ENCODE measurements at places on chromosomes 2 and 18.

GRCh38 chr2:9266711-9267110 lies 60.1 kb downstream of the ASAP2 start:
- no peak for DNase-seq

DNA sequence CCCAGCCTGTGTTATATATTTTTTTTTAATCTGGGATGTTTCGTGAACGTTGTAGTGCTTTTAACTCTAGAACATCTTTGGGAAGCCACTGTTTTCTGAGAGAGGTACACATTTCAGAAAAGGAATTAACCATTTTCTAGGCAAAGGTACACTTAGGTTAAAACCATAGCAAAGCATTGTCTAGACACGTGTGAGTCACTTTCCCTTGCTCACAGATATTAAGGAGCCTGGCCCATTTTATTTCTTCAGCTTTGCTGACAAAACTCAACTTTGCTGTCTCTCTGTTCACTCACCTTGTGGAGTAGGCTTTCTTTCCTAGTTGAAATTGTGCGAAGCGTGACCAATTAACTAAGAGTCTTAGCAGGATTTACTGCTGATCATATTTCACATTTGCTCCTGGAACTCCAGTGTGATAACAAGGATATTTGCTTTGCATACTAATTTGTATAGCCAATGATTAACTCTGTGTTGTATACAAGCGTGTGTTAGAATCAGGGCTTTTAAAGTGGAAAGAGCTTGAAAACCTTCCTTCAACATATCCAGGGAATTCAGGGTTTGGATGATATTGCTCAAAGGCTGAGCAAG lies 215.0 kb upstream of the AGAP1 start:
- no peak for DNase-seq

- no peak for DNase-seq
Observed at GRCh38 chr2:168798076-168798887, 4.2 kb upstream of the NOSTRIN start.

DNA sequence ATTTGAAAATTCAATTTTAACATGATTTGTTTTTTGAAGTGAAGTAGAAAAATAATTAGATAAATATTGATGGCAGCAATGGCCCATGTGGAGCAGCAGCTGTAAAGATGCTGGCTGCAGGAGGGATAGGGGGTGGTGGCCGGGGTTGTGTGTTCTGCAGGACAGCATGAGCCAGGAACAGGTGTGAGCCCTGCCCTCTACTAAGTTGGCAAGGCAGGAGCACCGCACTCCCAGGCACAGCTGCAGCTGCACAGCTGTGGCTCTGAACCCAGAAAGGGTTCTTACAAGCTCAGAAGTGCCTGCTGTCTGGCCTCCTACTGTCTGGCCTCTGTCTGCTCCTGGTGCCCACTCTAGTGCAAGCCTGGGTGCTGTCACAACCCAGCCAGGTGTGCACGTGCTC lies 10.0 kb upstream of the DUSP19 start:
- no peak for DNase-seq

DNA sequence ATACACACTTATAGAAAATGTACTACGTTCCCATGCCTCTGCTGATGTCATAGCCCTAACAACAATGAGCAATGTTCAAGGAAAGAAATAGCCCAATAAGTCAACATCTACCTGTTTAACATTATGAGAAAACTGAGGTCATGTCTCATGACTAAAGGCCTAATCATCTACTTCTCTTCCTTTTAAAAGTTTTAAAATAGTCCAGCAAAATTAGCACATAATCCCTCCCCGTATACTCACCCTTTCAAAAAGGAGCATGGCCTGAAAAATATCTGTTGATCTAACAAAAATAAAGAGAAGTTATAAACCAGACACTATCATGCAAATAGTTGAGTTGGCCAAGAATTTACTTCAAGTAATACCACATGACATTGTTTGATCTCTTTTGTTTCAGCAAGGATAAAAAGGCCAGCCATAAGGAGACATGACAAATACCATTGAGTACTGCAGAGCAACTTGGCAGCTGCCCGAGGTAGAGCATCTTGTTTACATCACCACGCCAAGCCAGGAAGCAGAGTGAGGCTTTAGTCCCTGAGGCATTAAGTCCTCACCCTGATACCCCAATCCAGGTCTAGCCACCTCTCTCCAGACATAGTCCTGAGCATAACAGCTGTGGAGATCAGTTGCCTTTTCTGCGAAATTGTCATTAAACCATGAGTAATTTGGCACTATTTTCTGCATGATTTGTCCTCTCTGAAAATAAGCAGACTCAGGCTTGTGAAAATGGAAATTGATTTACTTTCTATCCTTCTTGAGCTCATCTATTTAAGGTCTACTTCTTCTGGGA lies 137.4 kb upstream of the ETAA1 start:
- no peak for DNase-seq

- DNase-seq = no peak
Observed at GRCh38 chr2:141499123-141499522, 631.7 kb downstream of the LRP1B start.

DNA sequence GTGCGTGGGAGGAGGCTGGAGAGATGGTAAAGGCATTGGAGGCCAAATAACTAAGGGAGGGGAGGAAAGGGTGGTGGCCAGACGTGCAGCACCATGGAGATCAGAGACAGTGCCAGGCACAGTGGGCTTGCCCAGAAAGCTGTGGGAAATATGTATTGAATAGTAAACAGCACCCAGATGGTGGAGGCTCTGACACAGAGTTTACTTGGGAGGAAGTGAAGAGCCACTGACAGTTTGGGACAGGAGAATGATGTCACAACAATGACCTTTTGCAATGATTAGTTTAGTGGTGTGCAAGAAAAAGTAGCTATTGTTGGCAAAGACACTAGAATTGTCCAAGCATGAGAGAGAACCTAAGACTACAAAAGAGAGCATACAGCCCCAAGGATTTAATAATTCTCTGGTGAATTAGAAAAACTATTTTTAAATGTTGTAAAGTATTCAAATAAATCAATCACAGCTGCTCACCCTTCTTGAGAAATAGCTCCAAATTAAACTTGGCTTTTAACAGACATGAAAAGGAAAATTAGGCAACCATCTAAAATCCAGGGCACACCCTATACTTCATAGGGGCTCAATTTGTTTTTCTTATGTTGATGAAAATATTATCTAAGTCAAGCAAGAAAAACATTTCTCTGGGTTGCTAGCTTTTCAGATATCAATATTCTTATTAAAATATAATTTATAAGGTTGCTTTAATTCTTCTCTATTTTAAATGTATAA lies 458.7 kb upstream of the HNRNPA3 start:
- no peak for DNase-seq

DNA sequence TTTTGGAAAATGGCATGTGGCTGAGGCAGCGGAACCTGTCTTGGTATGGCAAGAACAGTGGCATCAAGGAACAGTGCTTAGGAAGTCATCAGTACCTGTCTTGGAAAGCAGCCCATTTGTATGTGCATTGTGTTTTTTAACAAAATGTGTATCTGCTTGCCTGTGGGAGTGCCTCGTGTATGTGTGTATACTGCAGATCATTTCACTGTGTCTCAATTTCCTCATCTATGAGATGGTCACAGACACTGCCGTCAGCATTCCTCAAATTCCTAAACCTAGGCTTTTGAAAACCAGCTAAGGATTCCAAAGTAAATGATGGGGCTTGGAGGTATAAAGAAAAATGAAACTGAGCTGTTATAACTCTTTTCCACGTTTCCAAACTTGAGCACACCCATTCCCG lies 441.3 kb downstream of the RND3 start:
- DNase-seq = no peak

- peak; percentile 14 for DNase-seq
Observed at GRCh38 chr18:74896390-74896991, 298.8 kb downstream of the ZNF407 start.

DNA sequence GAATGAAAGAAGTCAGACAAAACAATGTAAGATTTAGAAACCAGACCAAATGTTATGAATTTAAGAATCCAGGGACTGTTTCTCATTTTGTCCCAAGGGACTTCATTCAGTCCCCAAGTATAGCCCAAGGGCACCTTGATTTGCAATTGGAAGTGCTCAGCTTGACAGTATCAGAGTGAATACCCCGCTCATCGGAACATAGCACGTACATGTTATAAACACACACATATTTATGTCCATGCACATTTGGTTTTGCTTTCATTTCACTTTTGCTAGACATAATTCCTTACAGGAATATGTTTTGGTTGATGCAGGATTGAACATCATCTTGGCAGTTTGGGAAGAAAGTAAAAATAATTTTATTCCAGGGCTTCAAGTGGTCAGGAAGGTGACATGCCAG lies 100.2 kb downstream of the PID1 start:
- no peak for DNase-seq

GRCh38 chr18:63907664-63908063 lies at the start of gene SERPINB10:
TSS of gene SERPINB10 (plus strand) at chr18:63907958. CDS start at chr18:63915511, 7,553 bp downstream.
- no peak for DNase-seq

GRCh38 chr2:66443186-66443978 lies 8.5 kb downstream of the MEIS1 start:
- no peak for DNase-seq

DNA sequence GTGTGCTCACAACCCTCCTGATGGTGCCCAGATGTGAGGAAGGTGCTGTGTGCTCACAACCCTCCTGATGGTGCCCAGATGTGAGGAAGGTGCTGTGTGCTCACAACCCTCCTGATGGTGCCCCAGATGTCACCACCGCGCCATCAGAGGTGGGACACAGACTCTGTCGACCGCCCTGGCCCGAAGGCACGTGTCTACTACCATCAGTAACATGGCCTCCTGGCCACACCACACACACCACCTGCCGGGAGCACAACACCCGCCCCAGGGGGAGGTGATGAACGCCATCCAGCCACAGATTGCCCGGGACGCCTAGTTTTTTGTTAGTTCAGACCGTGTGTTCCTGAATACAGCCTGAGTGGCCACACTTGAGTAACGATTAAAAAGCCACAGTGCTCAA lies 24.5 kb downstream of the HDAC4 start:
- no peak for DNase-seq

- no peak for DNase-seq
Observed at GRCh38 chr2:191516260-191516659, 161.7 kb upstream of the NABP1 start.

DNA sequence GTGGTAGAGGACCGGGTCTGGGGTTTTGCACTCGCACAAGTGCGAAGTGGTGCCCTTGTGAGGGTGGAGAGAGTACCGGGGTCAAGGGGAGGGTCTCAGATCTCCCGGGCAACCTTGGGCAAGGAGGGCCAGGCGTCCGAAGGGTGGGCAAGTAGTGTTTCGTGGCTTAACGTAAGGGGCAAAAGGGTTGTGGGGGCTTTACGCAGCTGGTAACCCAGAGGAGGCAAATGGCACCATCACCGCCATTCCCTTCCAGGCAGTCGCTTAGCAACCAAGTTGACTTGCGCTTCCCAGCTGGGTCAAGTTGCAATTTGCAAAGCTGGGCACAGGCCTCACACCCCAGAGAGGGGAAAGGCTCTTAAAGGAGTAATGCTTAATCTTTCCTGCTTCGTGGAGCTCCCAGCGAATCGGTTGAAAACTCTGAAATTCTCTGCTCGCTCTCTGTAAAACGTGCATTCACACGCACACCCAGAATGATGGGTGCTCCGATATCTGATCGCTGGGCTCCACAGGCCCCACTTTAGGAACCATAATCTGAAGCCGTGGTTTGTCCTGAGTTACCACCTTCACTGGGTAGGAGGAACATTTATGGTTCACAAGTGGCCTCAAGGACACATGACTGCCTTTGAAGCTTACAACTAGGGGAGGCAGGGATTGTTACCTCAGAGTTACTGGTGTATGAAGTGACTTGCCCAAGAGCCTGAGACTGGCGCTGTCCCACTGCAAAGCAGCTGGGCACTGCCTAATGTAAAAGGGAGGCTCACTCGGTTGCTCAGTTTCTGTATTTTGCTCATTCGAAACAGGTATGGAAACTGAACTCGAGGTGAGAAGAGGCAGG lies 127.9 kb downstream of the UXS1 start:
- DNase-seq = no peak

DNA sequence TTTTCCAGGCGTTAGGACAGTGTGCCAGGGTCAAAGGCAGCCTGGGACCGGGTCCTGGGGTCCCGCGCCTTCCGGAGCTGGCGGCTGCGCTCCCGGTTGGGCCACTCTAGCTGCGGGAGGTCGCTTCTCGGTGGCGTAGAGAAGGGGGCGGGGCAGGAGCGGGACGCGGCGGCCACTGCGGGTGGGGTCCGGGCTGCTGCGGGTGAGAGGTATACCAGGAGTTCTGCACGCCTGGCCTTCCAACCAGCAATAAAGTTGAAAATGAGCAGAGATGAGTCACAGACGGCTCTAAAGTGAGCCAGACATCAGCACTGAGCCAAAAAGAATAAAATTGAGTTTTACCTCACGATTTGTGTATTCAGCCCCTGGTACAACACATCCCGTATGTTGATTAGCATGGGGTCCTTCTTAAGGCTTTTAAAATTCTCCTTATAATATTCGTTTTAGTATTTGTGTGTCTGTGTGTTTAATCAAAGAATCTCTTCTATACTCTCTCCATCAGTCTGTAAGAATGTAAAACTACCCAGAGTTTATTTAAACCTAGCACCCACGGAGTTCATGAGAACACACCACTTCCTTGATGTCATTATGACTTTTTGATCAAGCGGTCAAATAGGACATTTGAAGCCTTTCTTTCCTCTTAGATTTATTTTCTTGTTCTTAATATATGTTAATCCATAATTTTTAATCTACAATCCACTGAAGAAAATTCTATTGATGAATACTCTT lies at the start of gene C1GALT1C1L:
Gene C1GALT1C1L, minus strand, starts transcription at position 108 of the 729 bp plus-strand sequence. Its CDS starts 107 bp downstream, at position 1.
- DNase-seq = peak; percentile 43

GRCh38 chr2:47636176-47636575 lies 146.8 kb upstream of the MSH6 start:
- DNase-seq = no peak

DNA sequence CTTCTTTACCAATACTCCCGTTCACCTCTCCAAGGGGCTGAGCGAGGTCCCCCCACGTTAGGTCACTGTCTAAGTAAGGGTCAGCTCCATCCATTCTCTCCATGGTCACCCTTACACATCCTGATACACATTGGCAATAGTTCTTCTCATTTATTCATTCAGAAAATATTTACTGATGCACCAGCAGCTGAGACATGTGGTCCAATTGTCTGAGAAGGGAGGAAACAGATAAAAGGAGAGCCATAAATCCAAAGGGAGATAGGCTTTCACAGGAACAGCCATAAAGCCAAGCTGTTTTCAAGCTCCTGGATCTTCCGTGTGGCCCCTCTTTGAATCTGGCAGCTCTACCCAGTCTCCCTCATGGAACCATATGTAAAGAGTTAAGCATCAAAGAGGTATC lies 121.2 kb downstream of the TXNL1 start:
- DNase-seq = no peak
